ENCODE measurements at places on chromosomes 7 and 10.

GRCh38 chr7:138170298-138170697 is 94.0 kb downstream of the AKR1D1 start:
- DNase-seq: no peak

- DNase-seq: no peak
Measured at GRCh38 chr10:32963096-32963495, 5.1 kb upstream of the ITGB1 start.

GRCh38 chr10:68106656-68107055 is 2.6 kb upstream of the MYPN start:
- no peak for DNase-seq

GRCh38 chr10:409408-410040 is 274.3 kb downstream of the ZMYND11 start:
- DNase-seq: no peak

DNA sequence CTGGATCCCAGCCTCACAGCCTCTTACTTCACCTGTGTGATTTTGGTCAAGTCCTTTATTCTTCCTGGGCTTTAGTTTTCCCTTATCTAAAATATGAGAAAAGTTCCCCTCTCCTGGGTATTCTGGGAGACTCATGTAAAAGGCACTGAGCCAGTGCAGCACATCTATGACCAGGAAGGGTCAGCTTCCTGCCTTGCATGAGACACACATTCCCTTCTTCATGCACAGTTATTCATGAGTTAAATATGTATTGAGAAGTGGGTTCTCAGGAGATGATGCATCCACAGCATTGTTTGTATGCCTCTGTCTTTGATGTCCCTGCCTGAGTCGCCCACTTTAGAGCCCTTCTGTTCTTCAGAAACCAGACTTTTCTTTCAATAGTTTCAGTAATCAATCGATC is 33.3 kb downstream of the EGFR start:
- DNase-seq: no peak

DNA sequence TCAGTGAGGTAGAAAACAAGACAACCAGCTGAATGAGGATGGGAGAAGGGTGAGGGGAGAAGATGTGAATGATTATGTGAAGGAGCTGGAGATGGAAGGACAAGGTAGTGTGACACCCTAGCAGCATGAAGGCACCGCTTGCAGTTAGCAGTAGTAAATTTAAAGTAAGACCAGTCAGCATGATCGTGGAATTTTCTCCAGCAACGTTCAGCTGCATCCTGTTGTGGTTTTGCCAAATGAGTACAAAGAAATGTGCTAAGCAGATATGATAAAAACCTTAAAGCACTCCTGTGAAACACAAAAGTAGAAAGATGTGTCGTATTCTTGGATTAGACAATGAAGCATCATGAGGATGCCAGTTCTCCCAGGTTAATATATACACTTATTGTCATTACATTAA is 34.1 kb upstream of the IFRD1 start:
- DNase-seq: no peak

- DNase-seq: no peak
Measured at GRCh38 chr10:95333997-95334804, 43.4 kb upstream of the PDLIM1 start.

DNA sequence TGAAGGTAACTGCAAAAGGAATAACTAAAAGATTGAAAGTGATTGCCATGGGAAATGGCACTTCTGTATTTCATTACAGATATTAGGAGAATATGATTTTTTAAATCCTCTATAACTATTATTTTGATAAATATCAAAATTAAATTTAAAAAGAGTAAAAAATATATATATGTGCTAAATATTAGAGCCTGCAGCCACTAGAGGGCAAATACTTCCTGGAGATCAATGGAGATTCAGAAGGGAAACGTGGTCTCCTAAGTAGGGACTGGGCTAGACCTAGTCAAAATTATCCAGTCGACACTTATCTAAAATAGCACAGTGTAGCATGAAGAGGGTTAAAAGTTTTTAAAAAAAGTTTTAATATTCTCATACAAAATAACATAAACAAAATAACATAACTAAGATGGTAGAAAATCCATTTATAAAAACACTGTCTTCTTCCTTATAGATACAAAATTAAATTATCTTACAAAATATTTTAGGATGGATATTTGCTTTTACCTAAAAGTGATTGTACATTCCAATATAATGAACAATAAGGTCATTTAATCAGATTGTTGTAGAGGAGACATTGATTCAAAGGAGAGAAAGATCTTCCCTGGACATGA is 434.3 kb downstream of the MDFIC start:
- no peak for DNase-seq

DNA sequence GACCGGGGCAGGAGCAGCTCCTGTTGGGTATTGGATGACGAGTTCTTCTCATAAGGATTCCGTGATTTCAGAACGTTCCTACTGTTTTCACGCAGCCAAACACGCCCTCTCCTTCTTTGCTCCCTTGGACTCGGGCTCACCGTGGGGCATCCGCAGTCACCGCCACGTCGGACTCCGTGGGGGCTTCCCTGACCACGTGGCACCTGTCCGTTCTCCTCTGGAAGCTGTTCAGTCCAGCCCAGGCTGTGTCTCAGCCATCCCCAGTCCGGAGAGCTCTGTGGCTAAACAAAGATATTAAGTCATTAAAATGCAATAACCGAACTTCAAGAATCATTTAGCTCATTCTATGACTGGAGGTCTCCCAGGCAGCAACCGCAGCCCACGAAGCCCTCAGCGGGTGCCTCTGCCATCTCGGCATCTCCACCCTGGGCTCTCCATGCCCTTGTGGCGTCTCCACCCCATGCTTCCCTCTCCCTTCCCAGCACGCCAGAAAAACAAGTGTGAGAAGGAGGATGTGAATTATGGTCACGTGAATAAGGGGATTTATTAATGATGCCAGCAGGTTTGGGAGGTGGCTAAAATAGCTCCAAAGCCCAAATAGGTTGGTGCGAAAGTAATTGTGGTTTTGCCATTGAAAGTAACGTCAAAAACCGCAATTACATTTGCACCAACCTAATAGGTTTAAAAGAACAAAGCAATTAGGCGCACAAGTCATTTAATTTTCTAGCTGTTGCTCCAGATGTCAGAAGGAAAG is 224.6 kb upstream of the PPP2R2D start:
- no peak for DNase-seq

DNA sequence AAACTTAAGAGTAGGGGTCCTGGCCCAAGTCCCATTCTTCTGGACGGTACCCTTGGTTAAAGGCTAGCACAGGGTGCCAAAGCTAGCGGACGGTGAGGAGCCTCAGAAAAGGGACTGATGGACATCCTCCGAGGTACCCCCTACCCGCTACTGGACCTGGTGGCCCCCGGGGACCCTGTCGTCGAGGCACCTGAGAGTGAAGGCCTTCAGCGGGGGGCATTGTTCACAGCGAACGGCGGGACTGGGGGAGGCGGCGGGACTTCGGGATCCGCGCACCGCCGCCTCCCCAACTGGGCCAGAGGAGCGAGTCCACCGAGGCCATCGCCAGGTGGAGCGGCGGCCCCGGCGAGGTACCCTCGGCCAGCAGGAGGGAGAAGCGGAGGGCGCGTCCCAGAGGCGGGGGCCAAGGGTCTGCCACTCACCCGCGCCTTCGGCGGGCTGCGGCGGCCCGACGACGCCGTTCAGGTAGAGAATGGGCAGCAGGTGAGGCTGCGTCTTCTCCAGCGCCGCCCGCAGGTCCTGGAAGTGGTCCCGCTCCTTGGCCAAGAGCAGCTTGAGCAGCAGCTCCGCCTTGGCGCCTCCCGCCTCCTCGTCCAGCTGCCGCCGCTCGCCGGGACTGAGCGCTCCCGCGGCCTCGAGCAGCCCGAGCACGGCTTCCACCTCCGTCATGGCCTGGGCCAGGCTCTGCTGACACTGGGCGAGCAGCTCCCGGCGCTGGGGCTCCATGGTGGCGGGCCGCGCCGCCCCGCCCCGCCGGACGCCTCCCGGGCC is 575 bp downstream of the DLG5 start:
- peak; percentile 5 for DNase-seq

DNA sequence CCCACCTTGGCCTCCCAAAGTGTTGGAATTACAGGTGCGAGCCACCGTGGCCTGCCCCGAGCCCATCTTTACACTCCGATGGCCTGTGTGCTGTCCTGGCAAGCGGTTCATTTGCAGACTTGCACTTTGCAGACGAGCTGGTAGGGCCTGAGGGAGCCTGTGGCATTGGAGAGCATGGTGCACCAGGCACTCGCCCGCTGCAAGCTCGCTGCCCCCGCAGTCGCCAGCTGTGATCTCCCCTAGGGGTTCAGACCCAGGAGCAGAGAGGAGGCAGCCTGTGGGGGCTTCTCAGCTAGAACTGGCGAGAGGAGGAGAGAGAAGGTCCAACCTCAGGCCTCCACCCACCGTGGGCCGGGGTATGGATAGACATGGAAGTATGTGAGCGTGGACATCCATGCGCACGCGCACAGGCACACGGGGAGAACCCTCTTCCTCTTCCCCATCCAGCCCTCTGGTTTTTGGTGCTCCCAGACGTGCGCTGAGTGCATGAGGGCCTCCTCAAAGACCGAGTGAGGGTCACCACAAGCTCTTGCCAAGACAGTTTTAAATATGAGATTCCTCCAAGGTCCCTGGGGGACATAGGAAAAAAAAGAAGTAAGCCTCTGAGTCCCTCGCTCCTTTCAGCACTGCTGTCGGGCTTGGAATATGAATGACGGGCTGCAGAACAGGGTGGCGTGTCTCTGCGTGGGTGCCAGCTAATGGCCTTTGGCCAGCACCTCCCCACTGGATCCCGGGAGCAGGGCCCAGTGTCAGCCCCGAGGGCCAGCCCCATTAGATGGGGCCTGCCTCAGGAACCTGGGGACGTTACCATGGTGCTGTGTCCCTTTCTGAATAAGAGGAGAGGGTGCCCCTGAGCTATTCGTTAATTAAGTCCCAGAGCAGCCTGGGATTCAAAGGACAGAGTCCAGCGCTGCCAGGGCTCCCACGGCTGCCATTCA is 15.1 kb upstream of the TTYH3 start:
- no peak for DNase-seq

DNA sequence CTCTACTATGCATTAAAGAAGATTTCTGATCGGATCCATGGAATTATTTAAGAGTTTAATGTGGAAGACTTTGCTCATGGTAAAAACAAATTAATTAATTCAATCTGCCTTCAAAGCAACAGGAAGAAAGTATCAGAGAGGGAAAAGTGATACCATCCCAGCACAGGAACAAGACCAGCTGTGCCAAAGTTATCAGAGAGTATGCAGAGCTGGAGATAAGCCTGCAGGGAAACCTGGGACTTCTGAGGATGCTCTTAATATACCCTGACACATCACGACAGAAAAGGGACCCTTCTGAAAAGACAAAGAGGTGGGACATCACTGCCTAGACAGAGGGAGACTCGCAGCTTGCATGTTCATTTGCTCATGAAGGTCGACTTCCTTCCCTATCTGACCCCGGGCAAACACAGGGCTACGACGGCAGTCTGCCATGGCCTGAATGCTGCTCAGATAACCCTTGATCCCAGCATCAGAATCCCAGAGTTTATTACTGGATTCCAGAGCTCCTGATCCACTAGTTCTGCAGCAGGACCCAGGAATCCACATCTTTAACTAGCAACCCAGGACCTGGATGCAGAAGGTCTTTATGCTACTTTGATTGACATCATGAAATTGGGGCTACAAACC is 29.5 kb downstream of the FAM171A1 start:
- no peak for DNase-seq

- no peak for DNase-seq
Measured at GRCh38 chr10:17237915-17238444, 9.9 kb downstream of the VIM start.

GRCh38 chr10:11338160-11338844 is 273.1 kb downstream of the USP6NL start:
- no peak for DNase-seq

DNA sequence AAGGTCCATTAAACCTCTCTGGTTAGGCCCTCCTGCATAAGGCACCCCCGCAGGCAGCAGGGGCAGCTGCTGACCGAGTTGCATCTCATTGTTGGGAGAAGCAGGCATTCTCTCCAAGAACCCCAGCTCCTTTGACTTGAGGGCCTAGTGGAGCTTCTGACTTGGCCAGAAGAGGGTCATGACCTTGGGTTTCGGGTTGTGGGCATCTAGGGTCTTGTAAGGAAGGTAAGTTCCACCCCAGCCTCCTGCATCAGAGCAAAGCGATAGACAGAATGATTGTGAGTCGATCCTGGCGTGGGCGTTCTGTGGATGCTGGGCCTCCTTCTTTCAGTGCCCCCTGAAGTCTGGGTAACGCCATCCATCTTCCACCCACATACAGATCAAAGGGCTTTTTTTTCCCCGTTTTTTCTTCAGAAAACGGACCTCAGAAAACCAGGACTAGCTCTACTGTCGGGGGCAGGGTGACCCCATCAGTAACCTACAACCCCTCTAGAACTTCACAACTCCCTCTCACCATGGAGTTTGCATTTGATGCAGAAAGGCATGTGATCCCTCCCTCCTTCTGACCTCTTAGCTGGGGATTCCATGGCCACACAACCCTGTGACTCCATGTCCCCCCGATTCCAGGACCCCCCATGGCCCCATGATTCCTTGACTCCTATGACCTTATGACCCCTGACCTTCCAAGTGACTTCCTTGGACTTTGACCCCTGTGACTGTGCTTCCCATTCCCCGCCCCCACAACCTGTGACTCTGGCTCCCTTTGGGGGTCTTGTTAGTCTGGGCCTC is 3.0 kb downstream of the SEMA4G start:
- no peak for DNase-seq

- no peak for DNase-seq
Measured at GRCh38 chr7:123096976-123097375, 101.5 kb upstream of the TAS2R16 start.

DNA sequence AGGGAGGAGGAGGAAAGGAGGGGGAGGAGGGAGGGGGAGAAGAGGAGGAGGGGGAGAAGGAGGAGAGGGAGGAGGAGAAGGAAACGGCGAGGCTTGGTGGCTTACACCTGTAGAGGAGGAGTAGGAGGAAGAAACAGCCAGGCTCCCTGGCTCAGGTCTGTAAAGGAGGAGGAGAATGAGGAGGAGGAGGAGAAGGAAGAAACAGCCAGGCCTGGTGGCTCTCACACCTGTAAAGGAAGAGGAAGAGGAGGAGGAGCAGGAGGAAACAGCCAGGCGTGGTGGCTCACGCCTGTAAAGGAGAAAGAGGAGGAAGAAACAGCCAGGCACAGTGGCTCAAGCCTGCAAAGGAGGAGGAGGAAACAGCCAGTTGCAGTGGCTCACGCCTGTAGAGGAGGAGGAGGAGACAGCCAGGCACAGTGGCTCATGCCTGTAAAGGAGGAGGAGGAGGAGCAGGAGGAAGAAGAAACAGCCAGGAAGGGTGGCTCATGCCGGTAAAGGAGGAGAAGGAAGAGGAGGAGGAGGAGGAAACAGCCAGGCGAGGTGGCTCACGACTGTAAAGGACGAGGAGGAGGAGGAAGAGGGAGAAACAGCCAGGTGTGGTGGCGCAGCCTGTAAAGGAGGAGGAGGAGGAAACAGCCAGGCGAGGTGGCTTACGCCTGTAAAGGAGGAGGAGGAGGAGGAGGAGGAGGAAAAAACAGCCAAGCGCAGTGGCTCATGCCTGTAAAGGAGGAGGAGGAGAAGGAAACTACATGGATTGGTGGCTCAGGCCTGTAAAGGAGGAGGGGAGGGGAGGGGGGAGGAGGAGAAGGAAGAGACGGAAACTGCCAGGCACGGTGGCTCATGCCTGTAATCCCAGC is 14.9 kb upstream of the CRCP start:
- no peak for DNase-seq

DNA sequence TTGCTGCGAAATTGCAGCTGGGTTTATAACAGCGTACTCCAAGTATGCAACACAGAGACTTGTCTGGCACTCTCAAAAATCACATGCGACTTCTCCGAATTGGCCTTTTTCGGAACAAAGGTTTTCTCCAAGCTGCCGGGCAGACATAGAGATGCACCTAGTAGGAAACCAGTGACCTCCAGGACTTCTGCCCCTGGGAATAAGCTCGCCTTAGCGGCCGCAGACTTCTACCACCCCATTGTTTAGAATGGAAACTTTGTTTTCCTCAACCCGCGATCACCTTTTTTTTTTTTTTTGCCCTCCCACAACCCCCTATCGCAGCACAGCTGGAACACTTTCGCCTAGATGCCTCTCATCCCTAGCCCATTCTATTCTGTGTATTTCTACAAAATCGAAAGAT is 4.9 kb upstream of the HOXA10 start:
- no peak for DNase-seq
